ENCODE measurements at places on chromosomes 4 and X.
A peak's percentile ranks its signal among the peaks of the same experiment; 100 is the strongest.

DNA sequence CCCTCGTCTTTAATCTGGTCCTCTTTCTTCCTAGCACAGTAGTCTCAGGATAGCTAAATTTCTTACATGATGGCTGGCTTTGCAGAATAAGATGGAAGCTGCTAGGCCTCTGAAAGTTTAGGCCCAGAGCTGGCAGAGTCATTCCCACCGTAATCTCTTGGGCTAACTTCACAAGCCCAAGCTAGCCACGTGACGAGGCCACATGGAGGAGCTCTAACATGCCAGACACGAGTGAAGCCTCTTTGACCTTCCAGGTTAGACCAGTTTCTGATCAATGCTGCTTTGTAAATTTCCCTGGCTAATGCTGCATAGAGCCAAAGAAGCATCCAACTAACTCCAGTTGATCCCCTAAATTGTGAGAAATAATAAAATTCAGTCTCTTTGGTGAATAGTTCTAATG lies 9.5 kb upstream of the CENPE start:
- DNase-seq, result no peak

GRCh38 chr4:39048311-39048710 lies 13.7 kb upstream of the KLHL5 start:
- no peak for DNase-seq

GRCh38 chr4:73396993-73397972 lies 6.8 kb upstream of the ALB start:
- no peak for DNase-seq

GRCh38 chr4:48022192-48022799 lies 5.7 kb downstream of the NIPAL1 start:
- no peak for DNase-seq

GRCh38 chr4:87631668-87632067 lies 18.4 kb upstream of the DMP1 start:
- DNase-seq, result no peak

GRCh38 chr4:177006331-177006730 lies 213.6 kb upstream of the VEGFC start:
- DNase-seq, result no peak

- no peak for DNase-seq
Measured at GRCh38 chr4:76943790-76944189, 5.8 kb upstream of the SEPTIN11 start.

DNA sequence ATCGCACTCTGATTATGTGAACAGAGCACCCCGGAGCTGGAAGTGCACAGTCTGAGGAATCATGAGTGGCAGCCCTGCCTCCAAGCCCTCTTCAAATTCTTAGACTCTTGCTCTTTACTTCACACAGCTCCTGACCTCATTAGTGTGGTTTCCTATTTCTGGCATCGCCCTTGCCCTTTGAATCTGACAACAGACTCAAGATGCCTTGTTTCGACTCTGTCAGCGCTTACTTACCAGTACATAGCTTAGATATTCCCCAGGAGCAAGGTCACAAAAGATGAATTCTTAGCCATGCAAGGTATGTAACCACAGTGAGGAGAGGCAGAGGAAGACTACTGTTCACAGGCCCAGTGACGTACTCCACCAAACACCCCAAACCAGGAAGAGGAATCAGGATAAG lies 167.2 kb downstream of the KDR start:
- no peak for DNase-seq

- DNase-seq, result no peak
Measured at GRCh38 chr4:112287258-112287989, 1.7 kb upstream of the TIFA start.

GRCh38 chrX:3697701-3698279 lies 15.7 kb downstream of the PRKX start:
- no peak for DNase-seq

GRCh38 chrX:9493936-9494335 lies 29.1 kb downstream of the TBL1X start:
- DNase-seq, result no peak

DNA sequence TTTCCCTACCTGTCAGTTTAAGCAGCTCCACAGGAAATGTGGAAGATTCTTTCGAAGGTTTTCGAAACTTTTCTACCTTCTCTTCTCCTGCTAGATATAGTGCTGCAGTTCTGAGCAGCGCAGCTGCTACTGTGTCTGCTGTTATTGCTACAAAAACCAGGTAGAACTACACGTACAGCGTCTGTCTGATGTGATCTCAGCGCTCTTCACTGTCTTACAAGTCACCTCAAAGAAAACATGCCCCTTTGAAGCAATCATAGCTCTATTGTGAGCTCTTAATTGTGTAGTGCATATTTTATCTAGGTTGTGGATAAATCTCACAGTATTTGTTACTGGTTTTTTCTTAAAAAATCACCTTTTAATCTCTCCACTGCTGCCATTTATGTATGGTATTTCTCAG lies 147.6 kb upstream of the BMPR1B start:
- no peak for DNase-seq

DNA sequence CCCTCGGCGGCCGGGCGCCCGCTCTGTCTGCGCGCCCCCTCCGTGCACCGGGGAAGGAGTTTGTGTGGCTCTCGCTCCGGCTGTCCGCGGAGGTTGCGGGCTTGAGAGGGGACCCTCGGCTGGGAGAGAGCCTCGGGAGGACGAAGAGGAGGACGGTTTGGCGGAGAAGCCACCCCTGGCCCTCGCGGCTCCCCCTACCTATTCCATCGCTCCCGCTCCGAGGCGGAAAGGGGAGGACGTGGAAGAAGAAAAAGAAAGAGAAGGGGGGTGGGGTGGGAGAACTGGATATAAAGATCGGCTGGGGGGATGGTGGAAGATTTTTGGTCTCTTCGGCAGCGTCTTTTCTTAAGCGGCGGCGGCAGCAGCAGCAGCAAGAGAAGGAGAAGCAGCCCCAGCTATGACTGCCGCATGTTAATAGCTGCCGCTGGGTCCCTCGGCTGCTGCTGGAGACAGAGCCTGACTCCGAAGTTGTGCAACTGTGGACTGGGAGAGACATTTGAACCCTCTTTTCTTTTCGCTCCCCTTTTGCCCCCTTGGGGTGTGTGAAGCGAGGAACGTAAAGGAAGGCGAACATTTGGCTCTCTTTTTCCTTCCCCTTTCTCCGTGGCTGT lies 895 bp downstream of the ADGRL3 start:
- no peak for DNase-seq

DNA sequence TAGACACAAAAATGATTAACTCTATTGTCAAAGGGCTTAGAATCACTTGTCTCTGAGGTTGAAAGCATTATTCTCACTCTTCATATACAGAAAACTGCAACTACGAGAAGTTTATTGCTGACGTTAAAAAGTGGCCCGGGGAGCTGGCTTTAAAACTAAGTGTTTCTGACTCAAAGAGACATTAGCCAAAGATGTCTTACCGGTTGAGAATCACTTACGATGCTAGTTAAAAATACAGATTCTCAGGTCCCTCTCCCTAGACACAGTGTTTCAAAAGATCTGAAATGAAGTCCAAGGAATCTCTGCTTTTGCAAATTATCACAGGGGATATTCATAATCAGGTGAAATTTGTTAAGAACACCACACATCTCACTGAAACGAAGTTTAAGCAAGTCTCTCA lies 1.2 kb downstream of the GNPDA2 start:
- DNase-seq, result no peak

- no peak for DNase-seq
Measured at GRCh38 chr4:120052856-120053255, 13.8 kb downstream of the MAD2L1 start.

GRCh38 chr4:89256203-89256800 lies 51.3 kb downstream of the GPRIN3 start:
- DNase-seq, result no peak

GRCh38 chr4:147289181-147289580 lies 191.7 kb upstream of the EDNRA start:
- no peak for DNase-seq

DNA sequence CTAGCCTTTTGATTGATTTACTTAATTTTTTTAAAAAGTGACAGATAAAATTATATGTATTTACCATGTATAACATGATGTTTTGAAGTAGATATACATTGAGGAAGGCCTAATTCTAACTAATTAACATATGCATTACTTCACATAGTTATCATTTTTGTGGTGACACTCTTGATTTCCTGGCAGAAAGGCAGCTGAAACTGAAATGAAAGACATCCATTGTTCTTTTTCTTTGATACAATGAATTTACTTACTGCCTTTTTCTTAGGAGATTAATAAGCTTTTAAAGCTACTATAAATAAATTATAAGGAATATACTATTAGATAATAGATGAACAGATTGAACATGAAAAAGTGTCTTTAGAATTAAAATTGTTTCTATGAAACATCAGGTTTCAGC lies 26.7 kb downstream of the ANKRD50 start:
- no peak for DNase-seq

GRCh38 chr4:47837094-47837907 lies 566 bp downstream of the CORIN start:
- DNase-seq, result peak; percentile 3

GRCh38 chr4:162201673-162202072 lies 37.9 kb upstream of the FSTL5 start:
- DNase-seq, result no peak
